NCI-H526 (cell line): ENCODE measurements at places on chromosomes 1 and 21.
A peak's percentile ranks its signal among the peaks of the same experiment; 100 is the strongest.

GRCh38 chr1:178921499-178921898 is 50.6 kb upstream of the ANGPTL1 start:
- no peak for DNase-seq

DNA sequence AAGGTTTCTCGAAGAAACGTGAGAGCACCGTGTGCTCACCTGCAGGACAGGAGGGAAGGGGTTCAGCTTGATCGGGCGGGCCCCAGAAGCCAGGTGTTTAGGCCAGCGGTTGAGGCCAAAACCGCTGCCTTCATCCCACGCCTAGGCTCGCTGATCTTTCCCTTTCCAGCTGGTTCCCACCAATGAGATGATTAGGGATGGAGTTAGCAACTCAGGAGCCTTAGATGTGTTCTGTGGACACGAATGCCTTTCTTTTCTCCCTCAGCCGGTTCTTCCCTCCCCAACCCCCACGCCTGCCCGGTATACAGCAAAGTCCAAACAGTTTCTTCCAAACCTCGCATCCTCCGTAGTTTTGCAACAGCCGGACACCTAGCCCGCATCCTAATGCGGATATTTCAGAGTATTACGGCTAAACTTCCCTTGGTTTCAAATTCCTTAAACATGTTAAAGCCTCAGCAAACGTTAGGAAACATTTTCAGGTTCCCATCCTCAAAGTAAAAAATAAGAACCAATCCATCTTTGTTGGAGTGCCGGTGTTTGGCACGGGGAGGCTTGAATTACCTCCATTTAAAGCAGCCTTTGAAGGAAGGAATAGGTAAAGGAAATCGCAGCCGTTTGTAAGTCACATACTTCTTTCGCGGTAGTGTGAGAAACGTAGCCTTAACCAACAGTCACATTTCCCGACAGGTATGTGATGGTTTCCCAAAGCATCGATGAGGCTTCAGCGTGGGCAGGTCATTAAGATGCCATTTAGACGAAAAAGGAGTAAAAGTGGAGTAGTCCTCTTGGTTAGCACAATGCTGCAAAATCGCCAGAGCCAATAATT is 1.1 kb downstream of the LRRC8C start:
- peak; percentile 71 for DNase-seq

- DNase-seq: no peak
Measured at GRCh38 chr1:8092657-8093056, 66.5 kb upstream of the ERRFI1 start.

GRCh38 chr1:150235294-150235851 is 539 bp downstream of the ANP32E start:
- peak; percentile 72 for DNase-seq

DNA sequence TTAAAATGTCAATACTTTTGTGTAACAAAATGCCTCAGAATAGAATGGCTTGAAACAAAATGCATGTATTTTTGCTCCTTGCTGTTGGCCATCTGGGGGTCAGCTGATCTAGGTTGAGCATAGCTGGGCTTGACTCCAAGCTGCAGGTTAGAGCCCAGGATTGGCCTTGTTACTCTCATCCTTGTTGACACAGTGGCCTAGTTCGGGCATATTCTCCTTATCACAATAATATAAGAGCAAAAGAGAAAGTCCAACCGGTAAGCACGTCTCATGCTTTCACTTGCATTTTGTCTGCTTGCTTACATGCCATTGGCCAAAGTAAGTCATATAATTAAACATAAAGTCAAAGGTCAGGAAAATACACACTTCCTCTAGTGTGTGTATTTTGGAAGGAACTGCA is 456.2 kb downstream of the KCNT2 start:
- no peak for DNase-seq

DNA sequence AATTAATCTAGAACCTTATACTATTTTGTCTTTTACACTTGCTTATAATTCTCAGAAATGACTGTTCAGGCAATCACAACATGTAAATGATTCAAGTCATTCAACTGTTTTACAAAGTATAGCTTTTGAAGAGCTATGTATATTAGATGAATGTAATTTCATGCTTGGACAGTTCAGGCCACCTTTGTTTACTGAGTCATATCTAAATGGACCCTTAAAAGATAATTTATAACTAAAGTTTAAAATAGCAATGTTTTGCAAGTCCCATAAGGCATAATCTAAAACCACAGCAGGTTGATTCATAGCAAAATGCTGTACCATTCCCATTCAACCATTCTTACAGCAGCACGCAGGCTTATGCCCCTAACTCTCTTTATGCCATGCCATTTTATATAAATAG is 64.8 kb downstream of the PIK3R3 start:
- peak; percentile 35 for DNase-seq
